ENCODE measurements at places on chromosomes 12 and 14.
A peak's percentile ranks its signal among the peaks of the same experiment; 100 is the strongest.

DNA sequence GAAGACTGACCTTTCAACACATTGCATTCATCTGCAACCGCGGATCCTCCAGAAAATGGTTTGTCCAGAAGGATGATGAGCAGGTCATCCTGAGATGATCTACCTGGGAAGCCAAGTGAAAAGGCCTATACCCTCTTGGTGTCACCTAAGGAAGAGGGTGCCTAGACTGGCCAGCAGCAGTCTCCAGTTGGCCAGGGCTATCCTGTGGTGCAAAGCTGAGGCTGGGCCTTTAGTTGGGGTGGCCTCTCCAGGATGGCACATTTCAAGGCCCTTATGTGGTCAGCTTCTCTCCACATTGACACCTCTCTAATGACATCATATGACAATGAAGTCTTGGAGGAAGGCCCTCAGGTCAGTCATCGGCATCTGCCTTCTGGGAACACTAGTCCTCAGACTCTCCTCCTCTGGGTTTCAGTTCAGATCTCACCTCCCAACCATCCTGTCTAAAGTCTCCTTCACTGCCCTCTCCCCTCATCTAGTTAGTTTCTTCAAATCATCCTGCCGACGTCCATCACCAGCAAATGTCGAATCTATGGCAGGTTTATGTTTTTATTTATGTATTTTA is 3.3 kb upstream of the SLC22A17 start:
- no peak for DNase-seq

DNA sequence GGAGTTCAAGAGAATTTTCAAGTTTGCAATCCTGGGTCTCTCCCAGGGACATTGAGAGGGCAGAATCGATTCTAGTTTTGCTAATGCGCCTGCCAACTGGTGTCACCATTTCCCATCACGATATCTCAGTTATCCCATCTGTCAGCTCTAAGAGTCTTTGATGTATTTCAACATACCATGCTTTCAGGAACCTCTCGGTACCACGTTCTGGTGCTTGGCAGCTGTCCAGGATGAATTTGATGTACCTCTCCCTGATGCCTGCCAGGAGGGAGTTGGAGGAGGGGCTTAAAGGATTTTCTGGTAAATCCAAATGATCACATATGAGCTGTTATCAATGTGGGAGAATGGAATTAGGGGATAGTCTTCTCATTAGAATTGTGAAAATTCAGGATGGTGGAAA is 332.5 kb downstream of the RGS6 start:
- DNase-seq = no peak

GRCh38 chr12:103664626-103665025 is 77.6 kb downstream of the STAB2 start:
- no peak for DNase-seq

DNA sequence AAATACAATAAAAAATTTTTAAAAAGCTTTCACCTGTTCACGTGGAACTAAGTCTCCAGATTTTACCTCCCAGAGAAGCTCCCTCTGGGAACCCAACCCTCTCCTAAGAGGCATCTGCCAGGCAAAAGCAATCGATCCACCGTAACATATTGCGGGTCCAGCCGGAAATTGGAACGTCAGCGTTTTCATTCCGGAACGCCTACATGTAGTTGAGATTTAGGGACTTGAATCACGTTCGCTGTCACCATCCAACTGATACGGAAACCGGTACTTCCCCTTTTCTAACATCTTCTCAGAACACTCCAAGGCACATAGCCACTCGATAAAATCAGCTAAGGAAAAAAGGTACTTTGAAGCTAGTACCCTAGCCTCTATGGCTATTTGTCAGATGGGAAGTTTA is 70.3 kb downstream of the COX16 start:
- DNase-seq = no peak

DNA sequence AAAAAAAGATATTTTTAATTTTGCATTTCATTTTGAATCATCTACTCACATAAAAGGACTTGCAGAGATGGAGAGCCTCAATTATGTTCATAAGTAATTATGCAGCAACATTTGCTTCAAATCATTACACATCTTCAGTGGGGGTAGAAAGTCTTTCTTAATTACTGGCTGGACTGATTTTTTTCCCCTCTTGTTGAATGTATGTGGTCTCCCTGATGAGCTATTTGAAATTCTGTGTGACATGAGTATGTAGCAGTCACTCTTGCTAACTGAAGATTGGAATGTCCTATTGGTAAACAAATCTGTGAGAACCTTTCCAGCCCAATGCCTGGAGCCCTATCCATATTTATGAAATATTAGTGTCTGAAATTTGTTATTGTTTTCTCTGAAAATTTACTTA is 139.8 kb downstream of the TMTC2 start:
- DNase-seq = no peak

GRCh38 chr12:68538726-68539614 is 71.7 kb upstream of the RAP1B start:
- peak; percentile 50 for DNase-seq

DNA sequence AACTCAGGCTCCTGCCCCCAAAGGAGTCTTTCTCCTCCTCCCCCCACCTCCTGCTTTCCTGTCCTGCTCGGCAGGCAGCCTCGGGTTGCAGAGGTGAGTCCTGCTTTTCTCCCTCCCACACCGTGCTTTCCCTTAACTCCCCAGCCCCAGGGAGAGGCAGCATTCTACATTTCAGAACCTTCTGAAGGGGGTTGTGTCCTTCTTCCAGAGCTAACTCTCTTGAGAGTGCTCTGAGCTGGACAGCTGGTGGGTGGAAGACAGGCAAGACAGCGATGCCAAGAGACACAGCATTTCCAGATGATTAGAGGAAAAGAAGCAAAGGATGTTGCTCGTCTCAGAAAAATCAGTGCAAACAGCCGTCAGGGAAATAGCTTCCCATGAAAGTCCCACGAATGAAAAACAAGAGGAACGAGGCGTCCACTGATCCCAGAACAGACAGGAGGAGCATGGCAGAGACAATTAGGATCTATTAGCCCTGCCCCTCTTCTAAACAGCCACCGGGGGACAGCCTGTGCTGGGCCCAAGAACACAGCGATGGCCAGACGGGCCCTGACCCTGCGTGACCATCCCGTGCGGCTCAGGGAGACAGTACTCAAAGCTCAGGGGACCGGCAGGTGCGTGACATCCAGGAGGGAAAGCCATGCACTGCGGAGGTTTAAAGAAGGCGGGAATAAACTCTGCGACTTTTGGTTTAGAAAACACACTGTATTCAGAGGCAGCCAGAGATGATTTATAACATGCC is 216.5 kb upstream of the RTL1 start:
- no peak for DNase-seq

- no peak for DNase-seq
Observed at GRCh38 chr12:8823565-8824300, 1.3 kb downstream of the A2ML1 start.

- no peak for DNase-seq
Observed at GRCh38 chr14:54649056-54649455, 82.1 kb downstream of the SAMD4A start.

- no peak for DNase-seq
Observed at GRCh38 chr12:113381220-113381619, 22.5 kb downstream of the SDS start.

DNA sequence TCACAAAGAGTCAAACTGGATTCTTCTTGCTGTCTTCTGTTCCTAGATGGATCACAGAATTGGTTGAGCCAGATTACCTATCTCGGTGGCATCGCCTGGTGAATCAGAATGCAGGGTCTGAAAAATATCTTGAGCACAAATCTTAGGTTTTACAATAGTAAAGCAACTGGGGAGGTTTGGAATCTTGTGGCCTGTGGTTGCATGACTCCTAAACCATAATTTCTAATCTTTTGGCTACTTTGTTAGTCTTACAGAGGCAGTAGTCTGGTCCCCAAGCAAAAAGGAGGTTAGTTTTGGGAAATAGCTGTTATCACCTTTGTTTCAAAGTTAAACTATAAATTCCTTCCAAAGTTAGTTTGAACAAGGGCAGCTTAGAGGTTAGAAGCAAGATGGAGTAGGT is 1488.5 kb upstream of the FLRT2 start:
- no peak for DNase-seq

- DNase-seq = no peak
Observed at GRCh38 chr12:130603396-130603965, 112.6 kb downstream of the RIMBP2 start.

Measured in CD14-positive monocyte (primary cell).